ENCODE measurements at places on chromosomes 6 and 20.

- peak; percentile 22 for DNase-seq
Measured at GRCh38 chr6:129774697-129775447, 64.9 kb upstream of the ARHGAP18 start.

- no peak for DNase-seq
Measured at GRCh38 chr6:144006736-144007477, 1.2 kb downstream of the PLAGL1 start.

DNA sequence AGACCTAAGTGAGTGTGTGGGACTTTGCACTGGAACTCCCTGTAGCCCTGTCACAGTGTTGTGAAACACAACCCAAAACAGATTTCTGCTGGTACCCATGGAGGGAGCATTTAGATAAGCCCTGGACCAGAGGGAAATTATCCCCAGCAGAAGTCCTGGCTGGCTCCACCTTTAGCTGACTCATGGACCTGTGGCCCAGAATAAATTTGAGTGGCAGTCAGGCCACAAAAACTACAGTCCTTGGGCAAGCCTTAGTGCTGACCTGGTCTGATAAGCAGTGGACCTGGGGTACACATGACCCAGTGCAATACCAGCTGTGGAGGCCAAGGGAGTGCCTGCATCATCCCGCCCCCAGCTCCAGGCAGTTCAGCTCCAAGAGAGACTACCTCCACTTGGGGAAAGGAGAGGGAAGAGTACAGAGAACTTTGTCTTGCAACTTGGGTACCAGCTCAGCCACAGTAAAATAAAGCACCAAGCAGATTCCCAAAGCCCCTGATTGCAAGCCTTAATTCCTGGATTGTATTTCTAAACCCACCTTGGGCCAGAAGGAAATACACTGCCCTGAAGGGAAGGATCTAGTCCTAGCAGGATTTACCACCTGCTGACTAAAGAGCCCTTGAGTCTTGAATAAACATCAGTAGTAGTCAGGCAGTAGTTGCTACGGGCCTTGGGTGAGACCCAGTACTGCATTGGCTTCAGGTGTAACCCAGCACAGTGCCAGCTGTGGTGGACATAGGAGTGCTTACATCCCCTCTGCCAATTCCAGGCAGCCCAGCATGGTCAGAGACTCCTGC, 140.4 kb upstream of the COL21A1 start:
- DNase-seq, result no peak

GRCh38 chr6:42959917-42960242, 674 bp upstream of the GNMT start:
- DNase-seq, result no peak

- DNase-seq, result no peak
Measured at GRCh38 chr6:154868143-154868594, 126.9 kb upstream of the TIAM2 start.

GRCh38 chr6:20056350-20056992, 155.8 kb downstream of the MBOAT1 start:
- no peak for DNase-seq

DNA sequence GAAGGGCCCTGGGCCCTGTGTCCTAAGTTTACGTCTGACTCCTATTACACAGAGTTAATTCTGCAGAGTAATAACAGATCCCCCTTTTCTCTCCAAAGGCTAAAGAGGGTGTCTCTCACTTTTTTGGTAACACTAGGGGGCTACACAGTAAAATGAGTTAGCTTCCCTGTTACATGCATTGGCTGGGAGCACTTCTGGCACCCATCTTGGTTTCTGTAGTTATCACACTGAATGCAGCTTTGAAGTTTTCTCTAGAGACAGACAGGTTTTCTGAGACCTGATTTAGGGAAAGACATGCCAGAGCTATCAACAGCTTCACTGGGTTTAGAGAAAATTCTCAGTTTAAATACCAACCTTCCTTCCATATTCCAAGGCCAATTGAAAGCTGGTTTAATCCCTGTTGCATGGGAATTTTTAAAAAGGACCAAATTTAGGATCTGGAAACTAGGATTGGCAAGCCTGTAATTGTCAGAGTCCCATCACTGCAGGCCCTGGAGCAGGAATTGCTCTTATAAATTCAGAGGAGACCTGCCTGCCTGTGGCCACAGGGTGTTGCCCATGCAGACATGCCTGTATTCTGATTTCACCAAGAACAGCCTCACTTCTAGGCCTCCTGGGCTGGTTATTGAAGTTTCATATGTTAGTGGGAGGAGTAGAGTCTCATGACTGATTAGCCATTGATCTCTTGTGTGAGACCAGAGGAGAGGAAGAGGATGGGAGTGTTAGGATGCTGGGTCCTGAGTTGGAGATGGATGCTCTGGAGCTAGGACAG, 29.4 kb downstream of the RNF8 start:
- DNase-seq, result no peak

DNA sequence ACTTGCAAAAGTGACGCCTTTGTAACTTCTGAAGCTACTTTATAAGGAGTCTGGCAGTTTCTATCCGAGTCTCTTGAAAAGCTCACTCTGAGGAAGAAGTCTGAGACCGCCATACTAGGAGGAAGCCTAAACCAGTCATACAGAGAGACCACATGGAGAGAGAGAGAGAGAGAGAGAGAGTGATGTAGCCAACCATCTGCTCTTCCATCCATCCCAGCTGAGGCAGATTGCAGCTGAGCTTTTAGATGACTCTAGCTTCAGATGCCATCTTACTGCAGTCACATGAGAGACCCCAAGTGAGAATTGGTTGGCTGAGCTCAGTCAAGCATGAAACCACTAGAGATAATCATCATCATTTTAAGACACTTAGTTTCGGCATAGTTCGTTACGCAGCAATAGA, 15.0 kb upstream of the DTNBP1 start:
- no peak for DNase-seq

GRCh38 chr6:36688739-36689075, 8.9 kb upstream of the RAB44 start:
- DNase-seq, result no peak

- no peak for DNase-seq
Measured at GRCh38 chr20:39283464-39283863, 321.3 kb downstream of the DHX35 start.

DNA sequence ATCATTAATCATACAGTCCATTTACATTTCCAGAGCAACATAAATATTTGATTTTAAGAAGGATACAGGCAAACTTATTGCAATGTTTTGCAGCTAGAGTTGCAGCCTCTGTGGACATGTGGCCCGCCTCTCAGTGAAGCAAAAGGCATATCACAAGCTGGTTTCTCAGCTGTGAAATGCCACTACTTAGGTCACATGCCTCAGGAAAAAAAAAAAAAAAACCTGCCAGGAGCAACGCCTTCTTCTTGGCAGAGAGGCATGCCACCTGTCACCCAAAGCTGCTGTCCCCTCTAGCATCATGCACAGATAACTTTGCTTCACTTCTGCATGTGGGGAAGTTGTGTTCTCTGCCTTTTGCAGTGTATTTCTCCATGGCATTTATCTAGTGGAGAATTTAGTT, 18.5 kb downstream of the GRM1 start:
- no peak for DNase-seq

DNA sequence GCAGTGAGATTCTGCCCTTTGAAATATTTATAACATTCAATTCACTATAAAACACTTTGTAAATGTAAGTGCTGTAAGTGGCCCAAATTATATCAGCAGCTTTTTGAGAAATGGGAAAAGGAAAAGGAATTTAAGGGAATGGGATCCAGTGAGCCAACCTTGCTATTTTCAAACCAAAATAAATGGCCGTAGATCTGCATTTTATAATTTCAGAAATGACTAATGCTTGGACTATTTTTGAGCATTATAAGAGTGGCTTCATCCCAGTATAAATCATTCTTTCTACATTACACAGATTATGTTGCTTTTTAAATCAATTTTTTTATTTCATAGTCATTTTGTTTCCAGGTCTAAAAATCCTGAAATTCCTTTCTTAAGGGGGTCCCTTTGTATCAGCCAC, 49.2 kb downstream of the ANKRD6 start:
- DNase-seq, result no peak

DNA sequence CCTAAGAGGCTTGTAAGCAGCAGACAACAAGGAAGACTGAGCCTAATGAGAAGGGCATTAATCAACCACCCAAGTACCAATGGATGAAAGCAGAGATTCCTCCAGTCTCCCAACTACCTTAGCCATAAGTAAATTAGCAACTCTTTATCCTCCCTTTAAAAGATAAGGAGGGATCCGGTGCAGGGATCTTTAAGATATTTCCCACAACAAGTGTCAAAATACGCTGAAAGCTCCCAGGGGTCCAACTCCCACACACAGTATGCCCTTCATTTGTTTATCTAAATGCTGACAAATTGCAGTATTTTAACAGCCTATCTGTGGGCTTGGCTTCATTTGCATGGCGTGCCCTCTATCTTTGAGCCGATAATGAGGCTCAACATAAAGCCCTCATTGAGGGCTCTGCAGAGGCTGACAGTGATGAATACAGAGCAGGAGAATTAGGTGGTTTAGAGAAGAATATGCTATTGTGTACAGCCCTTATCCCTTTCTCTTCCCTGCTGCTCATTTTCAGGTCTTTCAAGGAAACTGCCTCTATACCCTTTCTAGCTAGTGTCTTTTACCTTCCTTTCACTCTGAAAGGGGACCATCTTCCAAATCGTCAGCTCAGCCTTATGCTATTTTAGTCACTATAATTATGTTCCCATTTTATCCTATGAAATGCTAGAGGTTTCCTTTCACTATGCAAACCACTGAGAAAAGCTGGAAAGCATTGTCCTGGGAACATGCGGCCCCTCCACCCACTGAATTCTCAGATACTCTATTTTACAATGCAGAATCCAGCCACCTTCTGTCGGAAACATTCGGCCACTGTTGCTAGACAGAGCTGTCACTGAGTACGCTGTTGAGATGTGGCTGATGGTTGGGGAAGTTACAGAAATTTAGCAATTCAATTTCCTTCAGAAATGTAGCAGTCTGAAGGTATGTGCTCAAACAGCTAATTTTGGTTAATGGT, 575.2 kb upstream of the JAG1 start:
- no peak for DNase-seq

GRCh38 chr6:53854843-53855567, 60.2 kb downstream of the LRRC1 start:
- no peak for DNase-seq

GRCh38 chr6:34238585-34239499, 2.2 kb downstream of the HMGA1 start:
- DNase-seq, result peak; percentile 50

GRCh38 chr20:57896017-57896416, 186.2 kb upstream of the PMEPA1 start:
- DNase-seq, result no peak

DNA sequence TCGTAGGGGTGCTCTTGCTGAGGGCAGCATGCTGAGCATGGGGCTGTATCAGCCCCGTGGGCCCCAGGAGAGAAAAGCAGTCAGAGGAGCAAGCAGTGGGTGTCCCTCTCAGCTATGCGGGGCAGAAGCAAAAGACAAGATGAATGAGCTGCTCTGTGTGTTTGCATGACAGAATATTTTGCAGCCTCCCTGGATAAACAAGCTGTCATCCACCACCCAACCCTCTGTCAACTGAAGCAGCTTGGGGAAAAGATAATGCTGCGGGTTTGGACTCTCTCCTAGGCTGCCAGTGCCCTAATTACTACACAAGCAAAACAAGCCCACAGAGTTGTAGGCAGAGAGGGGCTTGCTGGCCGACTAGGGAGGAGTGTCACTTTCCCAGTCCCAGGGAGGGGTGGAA, 82.3 kb upstream of the PTPRT start:
- DNase-seq, result no peak

DNA sequence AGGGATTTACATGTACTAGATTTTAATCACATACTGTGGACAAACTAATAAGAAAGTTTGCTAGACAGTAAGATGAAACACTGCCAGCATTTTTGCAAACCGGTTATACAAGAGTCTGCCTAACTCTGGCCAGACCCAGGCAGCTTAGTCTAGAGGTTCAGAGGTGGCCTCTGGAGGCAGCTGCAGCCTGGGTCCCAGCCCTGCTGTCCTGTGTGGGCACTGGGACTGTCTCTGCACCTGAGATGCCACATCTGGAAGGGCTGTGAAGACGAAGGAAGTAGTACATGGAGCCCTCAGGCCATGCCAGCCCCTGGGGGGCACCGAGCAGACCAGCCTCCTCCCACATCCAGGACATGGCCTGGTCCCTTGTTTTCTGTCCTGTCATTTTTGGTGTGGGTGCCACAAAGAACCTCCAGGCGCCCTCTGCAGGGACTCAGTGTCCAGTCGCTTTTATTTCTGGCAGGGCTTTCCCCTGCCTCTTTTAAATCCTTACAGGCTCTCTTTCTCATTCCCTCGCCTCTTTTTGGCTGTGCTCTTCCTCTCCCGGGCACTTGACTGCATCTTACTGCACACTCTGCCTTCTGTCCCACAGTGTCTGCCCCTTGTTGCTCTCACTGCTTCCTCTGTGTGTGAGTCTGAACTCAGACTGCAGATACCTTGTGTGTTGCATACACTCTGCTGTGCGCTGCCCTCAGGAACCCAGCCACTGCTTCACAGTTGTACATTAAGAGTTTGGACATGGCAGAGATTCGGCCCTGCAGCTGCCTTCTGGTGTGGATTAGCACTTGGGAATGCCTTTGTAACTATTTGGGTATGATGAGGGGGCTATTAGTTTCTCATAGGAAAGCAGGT, 216.7 kb downstream of the ZDHHC14 start:
- peak; percentile 59 for DNase-seq

GRCh38 chr20:59175861-59176260, 12.2 kb downstream of the ZNF831 start:
- DNase-seq, result no peak

DNA sequence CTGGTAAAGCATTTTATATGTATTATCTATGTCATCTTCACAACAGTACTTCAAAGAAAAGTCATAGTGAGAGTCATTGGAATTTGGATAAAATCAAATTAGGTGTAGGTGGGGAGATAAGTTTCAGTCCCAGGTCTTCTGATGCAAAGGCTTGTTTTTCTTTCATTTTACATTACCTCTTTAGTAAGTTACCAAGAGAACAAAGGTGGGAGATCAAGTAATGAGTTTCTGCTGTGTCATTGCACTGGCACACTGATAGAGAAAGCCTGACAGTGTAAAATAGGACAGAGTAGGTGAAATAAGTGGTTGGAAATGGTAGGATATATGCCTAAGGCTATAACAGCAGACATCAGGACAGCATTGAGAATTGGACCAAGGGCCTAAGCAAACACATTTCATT, 250.4 kb downstream of the NKAIN2 start:
- no peak for DNase-seq

GRCh38 chr6:26197933-26198721, 110.9 kb downstream of the HFE start:
- peak; percentile 29 for DNase-seq

DNA sequence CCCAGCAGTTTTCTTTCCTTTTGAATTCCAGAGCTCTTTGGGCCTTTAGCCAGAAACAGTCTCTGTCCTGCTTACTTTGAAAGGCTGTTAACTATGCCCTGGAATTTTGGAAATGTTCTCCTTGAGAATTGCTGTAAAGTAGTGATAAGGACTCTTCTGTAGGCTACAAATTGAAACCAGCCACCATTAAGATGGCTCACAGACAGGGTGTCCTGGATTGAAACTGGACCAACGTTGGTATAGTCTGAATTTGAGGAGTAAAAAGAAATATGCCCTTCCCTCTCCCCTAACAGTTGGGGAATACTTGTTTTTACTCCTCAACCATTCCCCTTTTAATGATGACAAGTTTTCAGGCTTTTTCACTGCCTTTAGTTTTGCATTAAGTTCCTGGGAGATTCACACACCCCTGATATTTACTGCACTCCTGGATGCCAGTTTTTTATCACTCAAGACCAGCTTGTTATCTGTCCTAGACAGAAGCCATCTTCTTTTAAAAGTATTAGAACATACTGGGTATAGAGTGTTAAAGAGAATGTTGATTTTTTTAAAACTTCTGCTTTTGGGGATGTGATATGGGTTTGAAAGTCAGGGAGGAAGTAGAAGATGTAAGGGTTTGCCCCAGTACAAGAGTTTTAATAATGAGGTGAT, 21.9 kb downstream of the TOP1 start:
- DNase-seq, result no peak

Measured in T-helper 2 cell (primary cell).